Glutamatergic neuron (in vitro differentiated cells): ENCODE measurements at places on chromosomes 7 and 10. TPM values are rescaled to one million over a fixed set of nuclear protein-coding genes. Genes with fewer than 3 reads are reported as not detected.

Gene DAGLB
- 63.2 TPM for total RNA-seq

Gene AGFG2
- 5.7 TPM for total RNA-seq

Gene BBIP1
- 39.1 TPM for total RNA-seq

Gene ZNF736
- 9.6 TPM for total RNA-seq

GRCh38 chr7:149071182-149071635, 19.3 kb downstream of the ZNF786 start:
- no peak for DNase-seq
- no peaks in the 10 kb centered on the region for H3K4me1 ChIP-seq
- no peak overlapping the region for H3K4me3 ChIP-seq
- H3K27me3 ChIP-seq, result no peaks in the 10 kb centered on the region
- H3K36me3 ChIP-seq, result no peaks in the 10 kb centered on the region

DNA sequence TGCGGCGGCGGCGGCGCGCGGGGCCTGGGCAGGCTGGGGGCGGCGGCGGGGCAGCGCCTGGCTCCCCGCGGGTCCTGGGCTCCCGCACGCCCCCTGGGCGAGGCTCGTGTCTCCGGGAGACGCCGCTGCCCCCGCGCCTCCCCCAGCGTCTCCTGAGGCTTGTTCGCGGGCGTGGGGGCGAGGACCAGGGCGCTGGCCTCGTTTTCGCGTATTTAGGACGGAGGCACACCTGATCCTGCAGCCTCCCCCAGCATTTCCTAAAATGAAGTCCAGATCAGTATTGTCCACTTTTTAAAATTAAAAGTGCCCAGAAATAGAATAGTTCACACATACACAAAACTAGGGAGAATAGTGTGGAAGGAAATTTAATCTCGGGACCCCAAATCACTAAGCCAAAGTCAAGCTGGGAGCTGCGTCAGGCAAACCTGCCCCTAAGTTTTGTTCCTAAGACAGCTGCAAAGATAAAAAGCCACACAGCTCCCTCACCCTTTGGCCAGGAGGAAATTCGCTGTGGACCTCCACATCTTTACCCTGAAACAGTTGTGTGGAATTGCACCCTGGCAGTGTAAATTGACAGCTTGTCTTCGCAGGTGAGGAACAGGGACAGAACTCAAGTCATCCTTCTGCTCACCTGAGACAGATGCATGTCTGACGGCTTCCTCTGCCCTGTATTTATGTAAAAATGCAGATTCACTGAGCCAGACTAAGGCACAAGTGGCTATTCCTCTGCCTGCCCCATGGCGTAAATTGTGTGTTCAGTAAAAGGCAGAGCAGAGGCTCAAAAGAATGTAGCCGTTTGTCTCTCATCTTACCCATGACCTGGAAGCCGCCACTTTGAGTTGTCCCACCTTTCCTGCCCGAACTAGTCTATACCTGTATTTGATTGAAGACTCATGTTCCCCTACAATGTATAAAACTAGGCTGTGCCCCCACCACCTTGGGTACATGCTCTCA, 740 bp downstream of the GALNT11 start:
- DNase-seq, result no peak
- peak overlapping the region; percentile 55 for H3K27ac ChIP-seq
- peaks cover 8% of the 10 kb centered on the region for H3K27me3 ChIP-seq

- H3K27me3 ChIP-seq, result peaks cover 7% of the 10 kb centered on the region
- H3K27ac ChIP-seq, result no peak overlapping the region
Observed at GRCh38 chr10:133405272-133405671, 11.3 kb downstream of the MTG1 start.

GRCh38 chr7:40811666-40812065, 676.9 kb downstream of the SUGCT start:
- peaks cover 10% of the 10 kb centered on the region for H3K36me3 ChIP-seq
- H3K27ac ChIP-seq, result no peak overlapping the region
- no peaks in the 10 kb centered on the region for H3K4me1 ChIP-seq

DNA sequence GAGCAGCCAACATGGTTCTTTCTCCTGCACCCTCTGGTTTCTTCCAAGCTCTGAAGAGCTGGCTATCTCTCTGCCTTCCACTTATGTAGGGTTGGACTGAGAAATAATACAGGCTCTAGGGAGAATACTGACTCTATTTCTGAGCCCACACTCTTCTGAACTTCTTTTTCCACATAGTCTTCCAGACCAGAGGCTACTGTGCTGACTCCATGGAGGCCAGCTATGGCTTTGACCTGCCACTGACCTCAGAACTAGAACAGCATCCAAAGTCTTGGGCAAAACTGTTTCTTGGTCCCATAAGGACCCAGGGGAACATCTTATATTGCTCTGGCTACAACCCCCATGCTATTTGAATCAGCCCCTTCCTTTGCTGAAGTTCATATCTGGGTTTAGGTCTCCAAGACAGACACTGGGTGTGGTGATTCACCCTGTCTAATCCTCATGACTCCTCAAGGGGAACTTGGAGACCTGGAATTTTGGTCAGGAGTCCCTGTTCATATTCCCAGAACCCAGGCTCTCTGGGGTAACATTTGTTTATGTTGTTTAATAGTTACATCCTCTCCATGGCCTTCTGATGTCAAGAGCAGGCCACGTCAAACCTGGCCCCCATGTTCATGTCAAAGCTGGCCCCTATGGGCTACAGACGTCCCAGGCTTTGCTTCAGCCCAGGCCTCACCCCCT, 12.1 kb upstream of the PLAU start:
- DNase-seq, result no peak
- H3K27ac ChIP-seq, result no peak overlapping the region
- no peak overlapping the region for H3K4me3 ChIP-seq
- H3K4me1 ChIP-seq, result no peaks in the 10 kb centered on the region

DNA sequence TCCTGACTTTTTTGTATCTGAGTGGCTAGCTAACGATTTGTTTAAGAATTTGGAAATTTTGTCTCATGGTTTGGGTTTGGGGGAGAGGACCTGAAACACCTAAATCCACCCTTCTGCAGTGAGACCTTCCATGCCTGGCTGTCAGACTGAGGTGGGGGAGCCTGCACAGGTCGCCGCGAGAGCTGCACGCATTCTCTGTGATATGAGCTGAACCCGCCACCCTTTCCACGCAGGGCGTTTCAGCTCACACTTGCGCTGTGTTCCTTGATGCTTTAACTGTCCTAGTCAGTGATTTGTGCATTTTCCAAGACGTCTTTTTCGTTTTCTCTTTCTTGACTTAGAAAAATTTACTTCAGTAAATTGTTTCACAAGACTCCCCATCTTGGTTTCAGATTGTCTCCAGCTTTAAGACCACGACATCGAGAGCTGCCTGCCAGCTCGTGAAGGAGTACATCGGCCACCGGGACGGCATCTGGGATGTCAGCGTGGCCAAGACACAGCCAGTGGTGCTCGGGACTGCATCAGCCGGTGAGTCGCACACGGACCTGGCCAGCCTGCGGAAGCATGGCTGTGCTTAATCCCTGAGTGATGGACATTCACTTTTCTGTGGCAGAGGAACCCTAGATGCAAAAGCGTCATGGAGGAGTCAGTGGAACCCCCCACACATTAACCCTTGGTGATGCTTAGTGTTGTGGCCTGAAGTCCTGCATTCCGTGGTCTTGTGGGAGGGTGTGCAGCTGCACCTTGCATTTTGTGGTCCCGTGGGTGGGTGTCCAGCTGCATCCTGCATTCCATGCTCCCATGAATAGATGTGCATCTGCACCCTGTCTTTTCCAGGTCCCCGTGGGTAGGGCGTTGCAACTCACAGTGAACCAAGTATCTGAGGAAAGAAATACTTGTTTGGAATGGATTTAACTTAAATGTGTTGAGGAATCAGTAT, 28.1 kb downstream of the WDR37 start:
- no peak for DNase-seq
- no peaks in the 10 kb centered on the region for H3K4me1 ChIP-seq
- peaks cover 7% of the 10 kb centered on the region for H3K36me3 ChIP-seq

GRCh38 chr10:100696477-100696901, 48.9 kb upstream of the PAX2 start:
- no peaks in the 10 kb centered on the region for H3K4me1 ChIP-seq
- peaks cover 2% of the 10 kb centered on the region for H3K27me3 ChIP-seq
- H3K27ac ChIP-seq, result no peak overlapping the region
- no peak for DNase-seq
- H3K36me3 ChIP-seq, result no peaks in the 10 kb centered on the region

DNA sequence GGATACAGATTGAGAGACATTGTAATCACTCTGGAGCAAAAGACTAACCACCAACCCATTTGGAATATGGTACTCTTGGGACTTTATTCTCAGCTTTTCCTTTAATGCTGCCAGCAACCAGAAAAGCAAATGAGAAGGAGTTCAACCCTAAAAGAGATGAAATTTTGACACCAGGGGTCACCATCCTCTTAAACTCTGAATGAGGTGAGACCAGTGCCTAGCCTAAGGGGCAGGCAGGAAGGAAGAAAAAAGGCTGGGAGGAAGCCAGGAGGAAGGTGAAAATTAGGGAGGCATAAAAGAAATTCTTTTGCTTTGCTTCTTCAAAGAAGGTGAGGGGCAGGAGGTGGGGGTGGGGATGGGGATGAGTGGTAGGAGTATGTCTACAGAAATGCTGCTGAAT, 135.8 kb downstream of the JAZF1 start:
- H3K27ac ChIP-seq, result no peak overlapping the region
- no peak overlapping the region for H3K4me3 ChIP-seq
- H3K36me3 ChIP-seq, result no peaks in the 10 kb centered on the region
- H3K27me3 ChIP-seq, result no peaks in the 10 kb centered on the region
